ENCODE measurements at places on chromosomes 4 and X.

DNA sequence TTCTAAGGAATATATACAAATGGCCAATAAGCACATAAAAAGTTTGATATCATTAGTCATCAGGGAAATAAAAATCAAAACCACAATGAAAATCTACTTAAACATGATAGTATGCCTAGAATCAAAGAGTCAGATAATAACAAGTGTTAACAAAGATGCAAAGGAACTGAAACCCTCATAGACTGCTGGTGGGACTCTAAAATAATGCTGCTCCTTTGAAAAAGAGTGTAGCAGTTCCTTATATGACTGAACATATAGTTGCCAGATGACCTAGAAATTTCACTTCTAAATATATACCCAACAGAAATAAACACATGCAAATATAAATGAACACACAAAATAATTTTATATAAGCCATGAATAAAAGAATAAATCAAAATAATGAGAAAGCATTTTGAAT lies 205.1 kb upstream of the CTSO start:
- no peaks in the 10 kb centered on the region for H3K27me3 ChIP-seq
- no peak overlapping the region for H3K27ac ChIP-seq
- H3K4me1 ChIP-seq: no peaks in the 10 kb centered on the region
- DNase-seq: no peak
- H3K4me3 ChIP-seq: no peak overlapping the region

GRCh38 chr4:9899306-9900055 lies 118.0 kb downstream of the DRD5 start:
- no peaks in the 10 kb centered on the region for H3K4me1 ChIP-seq
- no peak for DNase-seq
- H3K4me3 ChIP-seq: no peak overlapping the region
- H3K36me3 ChIP-seq: no peaks in the 10 kb centered on the region

GRCh38 chr4:132934911-132935310 lies 214.2 kb upstream of the PCDH10 start:
- DNase-seq: no peak
- H3K27ac ChIP-seq: no peak overlapping the region
- no peaks in the 10 kb centered on the region for H3K27me3 ChIP-seq
- H3K4me1 ChIP-seq: no peaks in the 10 kb centered on the region
- no peaks in the 10 kb centered on the region for H3K36me3 ChIP-seq

GRCh38 chrX:23333842-23334520 lies 668 bp upstream of the PTCHD1 start:
- DNase-seq: no peak
- no peak overlapping the region for H3K27ac ChIP-seq
- H3K4me3 ChIP-seq: no peak overlapping the region
- no peaks in the 10 kb centered on the region for H3K36me3 ChIP-seq

- peak overlapping the region; percentile 63 for H3K27ac ChIP-seq
- H3K27me3 ChIP-seq: 0 out of 2 replicates have a peak, but pooled peaks cover 3% of the 10 kb centered on the region
- H3K36me3 ChIP-seq: peaks cover 35% of the 10 kb centered on the region
- no peak for DNase-seq
- H3K4me3 ChIP-seq: 0 out of 2 replicates have a peak overlapping the region, but pooled peaks have one; percentile 31
These were observed 472.5 kb downstream of the INPP4B start for GRCh38 chr4:142373610-142374009.

DNA sequence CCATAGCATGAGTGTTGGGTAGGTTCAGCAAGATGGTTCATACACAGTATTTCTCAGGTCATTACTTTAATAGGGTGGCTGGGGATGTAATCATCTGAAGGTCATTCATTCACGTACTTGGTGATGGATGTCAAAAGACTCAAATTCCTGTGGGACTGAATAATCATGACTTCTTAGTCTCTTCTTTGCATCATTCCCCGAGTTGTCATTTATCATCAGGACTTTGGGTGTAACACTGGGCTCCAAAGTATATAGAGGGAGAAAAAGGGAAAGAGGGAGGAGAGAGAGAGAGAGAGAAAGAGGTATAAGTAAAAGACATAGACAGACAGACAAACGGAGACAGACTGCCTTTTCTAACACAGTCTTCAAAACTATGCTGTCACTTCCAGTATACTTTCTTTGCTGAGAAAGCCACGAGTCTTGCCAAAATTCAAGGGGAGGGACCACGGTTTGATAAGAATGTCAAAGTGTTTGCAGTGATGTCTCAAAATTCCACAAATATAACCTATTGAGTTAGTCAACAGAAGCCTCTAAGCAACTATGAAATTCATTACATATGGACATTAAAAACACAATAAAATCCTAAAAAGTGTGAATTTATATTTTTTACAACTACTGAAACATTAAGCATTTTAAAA lies 55.9 kb downstream of the UGT2A3 start:
- no peak overlapping the region for H3K4me3 ChIP-seq
- no peaks in the 10 kb centered on the region for H3K27me3 ChIP-seq

GRCh38 chrX:52923781-52924241 lies 26.7 kb downstream of the FAM156B start:
- no peaks in the 10 kb centered on the region for H3K36me3 ChIP-seq
- DNase-seq: peak; percentile 53
- peak overlapping the region; percentile 91 for H3K27ac ChIP-seq
- peaks cover 1% of the 10 kb centered on the region for H3K27me3 ChIP-seq
- peak overlapping the region; percentile 75 for H3K4me3 ChIP-seq

DNA sequence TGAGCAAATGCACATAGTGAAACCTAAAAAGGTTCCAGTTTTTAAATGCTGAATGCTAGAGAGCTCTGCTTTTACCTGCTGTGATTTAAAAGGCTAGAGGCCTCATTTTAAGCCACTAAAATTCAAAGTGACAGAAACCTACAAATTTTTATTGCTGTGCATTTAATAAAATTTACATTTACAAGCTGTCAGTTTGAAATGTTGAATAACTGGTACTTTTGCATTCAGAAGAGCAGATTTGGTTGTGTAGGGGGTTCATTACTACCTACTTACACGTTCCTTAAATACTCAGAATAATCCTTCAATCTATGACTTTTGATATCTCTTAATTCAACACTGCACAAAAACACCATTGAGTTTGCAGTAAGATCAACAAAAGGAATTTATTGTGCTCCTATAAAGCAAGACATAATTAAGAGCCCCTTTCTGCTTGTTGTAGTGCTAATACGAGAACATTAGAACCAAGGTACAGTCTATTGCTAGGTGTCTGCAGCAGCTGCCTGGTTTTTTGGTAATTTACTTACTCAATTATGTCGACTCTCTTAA lies 27.9 kb downstream of the NKX3-2 start:
- DNase-seq: no peak
- peaks cover 11% of the 10 kb centered on the region for H3K27me3 ChIP-seq
- H3K4me3 ChIP-seq: no peak overlapping the region
- no peak overlapping the region for H3K27ac ChIP-seq

GRCh38 chr4:13980317-13981310 lies 353.1 kb upstream of the BOD1L1 start:
- H3K4me3 ChIP-seq: peak overlapping the region; percentile 1
- peak; percentile 94 for DNase-seq
- peaks cover 4% of the 10 kb centered on the region for H3K36me3 ChIP-seq
- peaks cover 41% of the 10 kb centered on the region for H3K4me1 ChIP-seq
- peak overlapping the region; percentile 14 for H3K27ac ChIP-seq

DNA sequence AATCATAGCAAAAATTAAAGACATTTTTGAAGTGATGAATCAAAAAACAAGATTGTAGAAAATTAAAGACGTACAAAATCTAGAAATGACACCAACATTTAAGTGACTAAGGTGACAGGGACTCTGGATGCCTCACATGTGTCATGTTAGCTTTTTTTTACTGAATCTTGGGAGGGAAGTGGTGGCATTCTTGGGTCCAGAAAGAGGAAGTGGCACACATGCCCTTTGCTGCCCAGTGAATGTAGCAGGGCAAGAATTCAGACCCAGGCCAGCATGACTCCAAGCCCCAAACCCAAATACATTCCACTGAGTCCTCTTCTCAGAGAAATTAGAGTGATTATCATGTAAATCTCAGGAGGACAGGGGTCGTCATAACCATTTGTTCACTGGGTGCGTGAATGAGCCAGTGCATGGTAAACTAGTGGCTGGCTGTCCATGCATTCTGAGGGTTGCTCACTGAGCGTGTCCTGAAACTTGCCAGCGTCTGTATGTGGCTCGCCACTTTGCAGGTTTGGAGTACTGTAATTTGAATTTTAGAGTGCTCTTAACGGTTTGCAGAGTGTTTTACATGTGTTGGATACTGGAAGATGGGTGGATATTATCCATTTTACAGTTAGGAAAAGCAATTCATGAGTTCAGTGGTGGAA lies 55.4 kb upstream of the TBC1D14 start:
- H3K4me3 ChIP-seq: no peak overlapping the region
- H3K36me3 ChIP-seq: peaks cover 37% of the 10 kb centered on the region
- H3K27me3 ChIP-seq: no peaks in the 10 kb centered on the region
- DNase-seq: no peak

DNA sequence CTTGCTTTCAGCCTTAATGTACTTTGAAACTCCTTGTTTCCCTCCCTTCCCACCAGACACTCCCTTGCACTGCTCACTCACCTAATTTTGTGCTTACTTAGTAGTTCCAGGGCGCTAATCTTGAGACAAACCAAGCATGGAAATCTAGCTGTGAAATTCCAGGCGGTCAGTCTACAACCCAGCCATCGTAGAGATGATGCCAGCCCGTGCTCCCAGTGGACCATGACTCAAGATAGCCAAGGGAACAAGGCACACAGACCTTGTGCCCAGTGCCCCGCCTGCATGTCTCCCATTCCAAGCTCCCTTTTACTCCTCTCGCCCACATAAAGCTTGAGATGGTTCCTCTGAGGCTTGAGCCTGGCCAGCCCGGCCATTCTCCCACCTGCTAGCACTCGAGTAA lies 11.1 kb downstream of the TREX2 start:
- H3K36me3 ChIP-seq: no peaks in the 10 kb centered on the region
- no peak for DNase-seq
- H3K4me1 ChIP-seq: no peaks in the 10 kb centered on the region
- no peak overlapping the region for H3K27ac ChIP-seq
- peaks cover 9% of the 10 kb centered on the region for H3K27me3 ChIP-seq

GRCh38 chr4:121139533-121140222 lies 24.4 kb downstream of the TNIP3 start:
- no peaks in the 10 kb centered on the region for H3K27me3 ChIP-seq
- H3K4me3 ChIP-seq: peak overlapping the region; percentile 63
- peak; percentile 52 for DNase-seq
- H3K27ac ChIP-seq: peak overlapping the region; percentile 89

DNA sequence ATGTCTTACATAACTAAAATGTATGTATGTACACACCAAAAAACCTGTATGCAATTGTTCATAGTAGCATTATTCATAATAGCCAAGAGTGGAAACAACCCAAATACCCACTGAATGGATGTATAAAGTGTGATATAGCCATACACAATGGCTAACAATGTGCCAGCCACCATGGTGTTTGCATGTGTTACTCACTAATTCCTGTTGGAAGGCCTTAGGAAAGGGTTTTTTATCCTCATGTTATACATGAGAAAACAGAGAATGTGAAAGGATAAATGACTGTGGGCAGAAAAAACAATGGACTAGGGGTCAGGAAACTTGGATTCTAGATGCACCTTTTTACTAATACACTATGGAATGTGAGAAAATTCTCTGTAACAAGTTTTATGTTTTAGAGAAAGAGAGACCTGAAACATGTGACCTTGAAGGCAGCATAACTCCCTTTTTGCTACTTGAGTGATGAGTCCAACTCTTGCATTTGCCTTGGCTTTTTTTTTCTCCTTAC lies 55.7 kb downstream of the TIGD2 start:
- H3K36me3 ChIP-seq: no peaks in the 10 kb centered on the region
- no peak overlapping the region for H3K4me3 ChIP-seq

GRCh38 chr4:40553995-40554394 lies 75.7 kb downstream of the RBM47 start:
- H3K36me3 ChIP-seq: no peaks in the 10 kb centered on the region
- H3K4me3 ChIP-seq: no peak overlapping the region
- H3K27ac ChIP-seq: no peak overlapping the region
- no peak for DNase-seq
- peaks cover 2% of the 10 kb centered on the region for H3K27me3 ChIP-seq

DNA sequence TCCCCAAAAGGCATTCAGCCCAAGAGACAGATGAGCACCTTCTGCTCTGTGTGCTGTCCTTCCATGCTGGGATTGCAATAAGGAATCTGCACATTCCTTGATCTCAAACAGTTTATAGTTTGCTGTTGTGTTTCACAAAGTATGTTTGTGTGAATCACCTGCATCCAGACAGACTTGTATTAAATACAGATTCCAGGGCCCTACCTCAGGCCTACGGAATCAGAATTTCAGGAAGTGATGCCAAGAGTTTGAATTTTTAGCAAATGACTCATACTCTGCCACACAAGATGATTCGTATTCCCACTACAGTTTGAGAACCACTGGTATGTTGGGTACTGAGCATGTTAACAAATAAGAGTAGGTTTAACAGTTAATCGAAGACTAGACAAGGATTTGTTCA lies 7.0 kb downstream of the VAMP7 start:
- peaks cover 2% of the 10 kb centered on the region for H3K27me3 ChIP-seq
- peak overlapping the region; percentile 55 for H3K27ac ChIP-seq
- peaks cover 5% of the 10 kb centered on the region for H3K36me3 ChIP-seq
- H3K4me1 ChIP-seq: peaks cover 25% of the 10 kb centered on the region

DNA sequence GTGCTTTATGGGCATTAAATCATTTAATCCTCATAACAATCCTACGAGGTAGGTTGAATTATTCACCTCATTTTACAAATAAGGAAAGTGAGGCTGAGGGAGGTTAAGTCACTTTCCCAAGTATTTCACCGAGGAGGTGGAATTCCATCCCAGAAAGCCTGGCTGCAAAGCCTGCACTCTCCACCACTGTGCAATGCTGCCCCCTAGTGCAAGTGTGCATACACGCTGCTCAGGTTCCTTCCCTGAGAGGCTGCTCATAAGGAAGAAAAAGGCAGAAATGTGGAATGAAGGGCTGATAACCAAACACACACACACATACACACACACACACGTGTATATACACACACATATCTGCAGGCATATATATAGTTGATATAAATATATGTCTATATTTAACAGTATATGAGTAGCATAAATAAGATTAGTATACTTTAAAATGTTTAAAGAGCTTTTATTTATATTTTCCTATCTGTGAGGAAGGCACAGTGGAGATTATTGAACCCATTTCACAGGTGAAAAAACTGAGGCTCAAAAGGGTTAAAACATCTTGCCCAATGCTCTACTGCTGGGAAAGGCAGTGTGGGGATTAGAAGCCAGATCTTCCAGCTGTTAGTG lies 714.5 kb upstream of the TENM3 start:
- no peaks in the 10 kb centered on the region for H3K4me1 ChIP-seq
- no peak overlapping the region for H3K4me3 ChIP-seq
- no peaks in the 10 kb centered on the region for H3K36me3 ChIP-seq
- DNase-seq: peak; percentile 61

DNA sequence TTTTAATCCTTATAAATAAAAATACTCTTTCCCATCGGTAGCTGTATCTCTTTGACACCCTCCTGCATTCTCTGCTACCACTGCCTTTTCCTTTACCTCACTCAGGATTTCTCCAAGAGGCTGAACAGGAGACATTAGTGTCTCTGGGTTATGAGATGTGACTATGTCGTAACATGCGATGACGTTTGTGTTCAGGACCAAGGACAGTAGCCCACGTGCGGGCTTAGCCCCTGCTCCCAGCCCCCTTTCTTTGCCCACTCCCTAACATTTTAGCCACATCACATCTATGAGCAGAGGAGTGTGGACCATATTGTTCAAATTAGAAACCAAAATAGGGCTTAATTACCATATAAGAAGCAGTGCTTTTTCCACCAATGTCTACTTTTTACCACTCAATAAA lies 369.3 kb downstream of the FBXW7 start:
- H3K4me3 ChIP-seq: no peak overlapping the region
- peaks cover 16% of the 10 kb centered on the region for H3K27me3 ChIP-seq
- no peak overlapping the region for H3K27ac ChIP-seq
- H3K36me3 ChIP-seq: no peaks in the 10 kb centered on the region
